ENCODE measurements at places on chromosomes 3 and 15. TPM values are rescaled to one million over a fixed set of nuclear protein-coding genes. Genes with fewer than 3 reads are reported as not detected.

- DNase-seq: no peak
These were observed 243.8 kb downstream of the ALCAM start for GRCh38 chr3:105610473-105610872.

GRCh38 chr15:70240082-70240481 is 142.4 kb upstream of the TLE3 start:
- no peak for DNase-seq

DNA sequence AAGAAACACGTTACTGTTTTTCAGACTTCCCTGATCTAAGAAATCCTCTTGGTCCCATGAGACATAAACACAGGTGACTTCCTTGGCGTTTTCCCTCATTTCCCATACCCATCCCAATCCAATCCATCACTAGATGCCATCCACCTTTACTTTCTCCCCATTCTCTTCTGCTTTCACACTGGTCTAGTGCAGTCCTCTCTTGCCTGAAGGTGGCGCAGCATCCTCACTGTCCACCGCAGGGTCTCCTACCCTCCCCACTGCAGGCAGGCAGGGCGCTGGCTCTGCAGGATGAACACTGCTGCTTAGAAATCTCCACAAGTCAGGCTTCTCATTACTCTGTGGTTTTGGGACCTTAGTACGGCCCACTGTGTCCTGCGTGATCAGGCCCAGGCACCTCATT is 58.2 kb downstream of the RAB7A start:
- DNase-seq: no peak

- DNase-seq: no peak
These were observed 230.0 kb upstream of the CNTN3 start for GRCh38 chr3:74844428-74844827.

DNA sequence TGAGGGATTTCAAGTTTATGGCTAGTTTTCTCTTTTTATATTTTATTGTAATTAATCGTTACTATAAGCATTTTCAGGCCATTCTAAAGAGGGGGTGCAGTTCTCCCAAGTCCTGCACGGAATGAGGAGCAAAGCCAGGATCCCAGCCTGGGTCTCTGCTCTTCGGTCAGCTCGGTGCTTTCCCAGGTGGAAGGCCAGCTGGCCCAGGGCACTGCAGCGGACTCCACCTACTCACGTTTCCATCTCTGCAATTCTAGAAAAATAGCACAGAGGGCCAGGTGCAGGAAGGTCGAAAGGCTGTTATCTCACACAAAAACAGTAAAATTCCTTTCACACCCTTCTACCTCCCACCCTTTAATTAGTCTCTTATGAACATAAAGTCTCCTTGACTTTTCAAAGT is 59.5 kb upstream of the HES1 start:
- no peak for DNase-seq

DNA sequence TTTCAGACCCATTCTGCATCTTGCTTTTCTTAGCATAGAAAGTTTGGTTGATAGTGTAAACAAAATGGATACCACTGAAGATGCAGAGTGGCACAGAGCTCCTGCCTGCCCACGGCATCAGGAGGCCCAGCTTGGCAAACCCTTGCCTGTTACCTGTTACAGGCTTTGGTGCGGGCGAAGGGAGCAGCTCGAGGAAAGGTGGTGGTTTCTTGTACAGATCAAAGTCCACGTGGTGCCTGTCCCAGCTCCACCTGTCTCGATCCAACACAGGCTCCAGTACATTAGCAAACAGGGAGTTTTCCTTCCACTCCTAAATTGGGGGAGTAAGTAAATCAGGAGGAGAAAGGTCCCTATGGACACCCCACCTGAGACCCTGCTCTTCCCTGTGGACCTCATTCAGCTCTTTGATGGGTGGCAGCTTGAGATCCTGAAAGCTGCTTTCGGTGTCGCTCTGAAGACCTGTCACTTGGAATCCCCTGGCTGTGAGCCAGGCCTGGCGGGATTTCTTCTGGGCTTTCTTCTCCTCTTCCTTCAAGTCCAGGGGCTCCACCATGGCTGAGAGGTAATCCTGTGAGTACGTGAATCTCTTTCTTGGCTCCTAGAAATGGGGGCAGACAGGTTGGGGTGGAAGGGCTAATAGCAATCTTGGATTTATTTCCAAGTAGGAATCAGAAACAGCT is 35.7 kb downstream of the ACAD9 start:
- no peak for DNase-seq

DNA sequence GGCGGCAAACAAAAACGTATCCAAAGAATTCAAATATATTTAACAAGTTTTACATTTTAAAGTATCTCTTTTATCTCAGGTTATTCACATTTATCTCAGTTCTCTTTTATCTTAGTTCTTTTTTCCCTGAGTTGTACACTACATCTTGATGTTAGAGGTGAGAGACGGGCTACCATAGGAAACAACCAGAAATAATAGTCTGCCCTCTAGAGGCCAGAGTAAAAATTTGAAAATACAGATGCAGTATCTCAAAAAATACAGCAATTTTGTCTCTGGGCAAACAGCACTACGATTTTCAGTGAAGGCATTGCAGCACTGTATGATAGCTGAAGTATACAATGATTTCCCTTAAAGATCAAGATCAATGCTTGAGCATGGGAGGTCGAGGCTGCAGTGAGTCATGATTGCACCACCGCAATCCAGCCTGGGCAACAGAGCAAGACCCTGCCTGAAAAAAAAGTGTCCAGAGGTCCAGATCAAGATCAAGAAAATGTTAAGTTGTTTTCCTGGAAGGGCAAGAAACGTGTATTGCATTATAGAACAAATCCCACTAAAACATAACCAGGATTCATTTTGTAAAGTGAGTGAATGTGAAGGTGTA is 82.6 kb upstream of the ATP11B start:
- DNase-seq: no peak

- no peak for DNase-seq
These were observed 23.6 kb downstream of the PYGO1 start for GRCh38 chr15:55564347-55565145.

GRCh38 chr3:186790261-186790981 is 7.0 kb downstream of the EIF4A2 start:
- DNase-seq: no peak

GRCh38 chr3:127772273-127772672 is 50.0 kb downstream of the MGLL start:
- DNase-seq: no peak

DNA sequence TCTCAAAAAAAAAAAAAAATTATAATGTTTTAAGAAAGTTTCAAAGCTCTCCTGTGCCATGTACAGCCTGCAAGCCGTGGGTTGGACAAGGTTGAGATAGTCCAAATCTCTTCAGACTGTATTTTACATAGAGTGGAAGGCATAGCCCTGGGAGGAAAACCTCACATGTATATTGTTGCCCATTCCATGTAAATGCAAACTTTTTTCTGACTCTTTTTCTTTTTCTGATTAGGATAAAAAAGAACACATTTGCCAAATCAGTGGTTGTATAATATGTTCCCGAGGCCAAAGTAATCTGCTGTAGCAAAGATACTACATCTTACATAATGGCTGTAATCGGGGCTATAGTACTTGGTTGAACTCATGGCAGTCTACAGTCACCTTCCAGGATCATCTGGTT is 35.7 kb upstream of the UBL7 start:
- DNase-seq: no peak

LMAN1L gene
- polyA plus RNA-seq: not detected

GRCh38 chr3:189490749-189491148 is 140.4 kb upstream of the TP63 start:
- DNase-seq: no peak

GRCh38 chr3:11757929-11758328 is 88.8 kb downstream of the TAMM41 start:
- DNase-seq: no peak
